Testis (tissue), 5 donors: ENCODE measurements at places on chromosomes 12 and 14.

- H3K4me3 ChIP-seq, result no peak overlapping the region
- H3K4me1 ChIP-seq, result no peaks in the 10 kb centered on the region
- H3K27ac ChIP-seq, result no peak overlapping the region
Observed at GRCh38 chr12:90543841-90544240, 411.1 kb downstream of the CCER1 start.

DNA sequence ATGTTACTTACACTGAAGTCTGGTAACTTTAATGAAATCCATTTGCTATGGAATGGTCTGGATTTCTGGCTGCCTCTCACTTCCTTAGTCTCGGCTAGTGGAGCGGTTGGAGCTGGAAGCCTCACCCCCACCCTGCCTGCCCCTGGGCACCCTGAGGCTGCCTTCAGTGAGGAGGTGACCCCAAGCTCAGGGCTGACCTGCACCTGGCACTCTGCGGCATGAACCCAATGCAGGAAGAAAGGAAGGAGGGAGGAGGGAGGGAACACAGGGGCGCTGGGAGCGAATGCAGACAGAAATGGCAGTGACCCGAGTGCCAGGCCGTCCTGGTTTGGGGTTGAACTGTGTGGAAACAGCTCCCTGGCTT, 353.1 kb downstream of the TMEM121 start:
- H3K4me1 ChIP-seq, result no peaks in the 10 kb centered on the region
- DNase-seq, result no peak
- H3K27me3 ChIP-seq, result no peaks in the 10 kb centered on the region
- no peaks in the 10 kb centered on the region for H3K36me3 ChIP-seq

DNA sequence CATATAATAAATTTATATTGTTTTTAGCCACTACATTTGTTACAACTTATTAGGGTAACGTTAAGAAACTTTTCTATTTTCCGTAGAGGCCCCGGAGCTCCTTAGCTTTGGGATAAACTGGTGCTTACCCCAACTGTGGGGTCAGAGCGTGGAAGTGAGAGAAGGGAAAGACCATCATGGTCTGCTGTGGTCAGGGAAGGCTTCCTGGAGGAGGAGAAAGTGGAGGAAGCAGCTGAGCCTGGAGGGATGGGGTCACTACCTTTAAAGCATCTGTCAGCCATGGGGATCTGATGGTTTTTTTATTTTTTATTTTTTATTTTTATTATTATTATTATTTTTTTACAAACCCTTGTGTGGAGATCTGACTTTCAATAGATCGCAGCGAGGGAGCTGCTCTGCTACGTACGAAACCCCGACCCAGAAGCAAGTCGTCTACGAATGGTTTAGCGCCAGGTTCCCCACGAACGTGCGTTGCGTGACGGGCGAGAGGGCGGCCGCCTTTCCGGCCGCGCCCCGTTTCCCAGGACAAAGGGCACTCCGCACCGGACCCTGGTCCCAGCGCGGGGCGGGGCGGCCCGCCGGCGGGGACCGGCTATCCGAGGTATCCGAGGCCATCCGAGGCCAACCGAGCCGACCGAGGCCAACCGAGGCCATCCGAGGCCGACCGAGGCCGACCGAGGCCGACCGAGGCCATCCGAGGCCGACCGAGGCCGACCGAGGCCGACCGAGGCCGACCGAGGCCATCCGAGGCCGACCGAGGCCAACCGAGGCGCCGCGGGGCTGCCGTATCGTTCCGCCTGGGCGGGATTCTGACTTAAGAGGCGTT, 1101.2 kb upstream of the TMEM132C start:
- no peaks in the 10 kb centered on the region for H3K27me3 ChIP-seq
- H3K4me1 ChIP-seq, result no peaks in the 10 kb centered on the region
- peak overlapping the region; percentile 64 for H3K4me3 ChIP-seq
- H3K27ac ChIP-seq, result peak overlapping the region; percentile 78
- peak; percentile 86 for DNase-seq

DNA sequence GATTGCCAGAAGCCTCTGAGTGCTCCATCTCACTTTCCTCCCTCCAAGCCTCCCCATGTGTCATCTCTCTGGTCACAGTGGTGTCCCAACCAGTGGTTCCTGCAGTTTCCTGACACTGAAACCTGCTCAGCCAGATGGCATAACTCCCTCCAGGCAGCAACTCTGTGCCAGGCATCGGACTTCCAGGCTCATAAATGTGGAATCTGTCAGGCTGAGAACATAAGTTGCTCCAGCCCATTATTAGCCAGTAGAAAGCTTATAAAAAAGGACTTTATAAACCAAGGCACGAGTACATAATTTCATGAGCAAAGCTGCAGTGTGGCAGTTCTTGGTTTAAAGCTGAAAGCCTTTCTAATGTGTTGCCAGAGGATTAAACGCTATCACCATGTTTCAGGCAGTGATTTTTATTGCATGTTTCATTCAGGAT, 194.3 kb downstream of the DACT1 start:
- no peak overlapping the region for H3K27ac ChIP-seq
- DNase-seq, result no peak

- H3K4me1 ChIP-seq, result no peaks in the 10 kb centered on the region
- no peaks in the 10 kb centered on the region for H3K36me3 ChIP-seq
- H3K4me3 ChIP-seq, result no peak overlapping the region
- H3K27ac ChIP-seq, result no peak overlapping the region
- DNase-seq, result no peak
Observed at GRCh38 chr12:128055567-128055966, 211.4 kb upstream of the TMEM132C start.

GRCh38 chr12:57124261-57124877, 3.9 kb upstream of the LRP1 start:
- no peak overlapping the region for H3K27ac ChIP-seq
- H3K4me1 ChIP-seq, result peaks cover 9% of the 10 kb centered on the region
- H3K4me3 ChIP-seq, result no peak overlapping the region
- H3K36me3 ChIP-seq, result no peaks in the 10 kb centered on the region

- no peak overlapping the region for H3K4me3 ChIP-seq
- no peak overlapping the region for H3K27ac ChIP-seq
- DNase-seq, result no peak
- H3K27me3 ChIP-seq, result no peaks in the 10 kb centered on the region
- no peaks in the 10 kb centered on the region for H3K36me3 ChIP-seq
Observed at GRCh38 chr12:2384533-2385351, 332.0 kb downstream of the CACNA1C start.

DNA sequence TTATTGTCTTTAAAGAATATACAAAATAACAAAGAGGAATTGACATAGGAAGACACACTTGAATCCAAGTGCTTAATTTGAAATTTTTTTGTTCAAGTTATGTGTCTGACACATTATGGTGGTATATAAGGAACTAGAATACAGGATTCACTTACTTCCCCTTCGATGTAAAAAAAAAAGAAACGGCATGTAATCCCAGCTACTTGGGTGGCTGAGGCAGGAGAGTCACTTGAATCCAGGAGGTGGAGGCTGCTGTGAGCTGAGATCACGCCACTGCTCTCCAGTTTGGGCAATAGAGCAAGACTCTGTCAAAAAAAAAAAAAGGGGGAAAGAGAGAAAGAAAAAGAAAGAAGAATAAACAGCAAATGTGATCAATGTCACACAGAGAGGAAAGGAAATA, 8.9 kb downstream of the CLEC12A start:
- H3K36me3 ChIP-seq, result no peaks in the 10 kb centered on the region
- H3K4me3 ChIP-seq, result no peak overlapping the region
- no peak for DNase-seq
- H3K4me1 ChIP-seq, result no peaks in the 10 kb centered on the region
- H3K27me3 ChIP-seq, result no peaks in the 10 kb centered on the region

DNA sequence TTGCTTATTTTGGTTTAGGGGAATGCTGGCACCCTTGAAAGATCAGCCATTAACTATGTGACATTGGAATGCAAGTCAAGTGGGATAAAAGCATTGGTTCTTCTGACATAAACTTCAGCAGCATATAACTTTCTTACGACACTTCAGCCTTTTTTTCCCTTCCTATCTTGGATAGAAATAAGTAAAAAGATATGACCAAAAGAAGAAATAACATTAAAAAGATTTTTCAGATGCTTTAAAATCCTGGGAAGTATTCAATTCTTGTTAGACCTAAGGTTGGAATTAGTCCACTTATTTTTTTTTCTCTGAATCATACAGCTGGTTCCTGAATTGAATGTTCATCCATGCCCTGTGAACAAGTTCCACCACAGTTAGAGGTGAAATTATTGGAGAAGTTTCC, 85.6 kb upstream of the TSPAN8 start:
- no peak for DNase-seq
- no peak overlapping the region for H3K27ac ChIP-seq
- H3K36me3 ChIP-seq, result no peaks in the 10 kb centered on the region
- H3K4me1 ChIP-seq, result no peaks in the 10 kb centered on the region
- H3K27me3 ChIP-seq, result no peaks in the 10 kb centered on the region
- H3K4me3 ChIP-seq, result no peak overlapping the region

DNA sequence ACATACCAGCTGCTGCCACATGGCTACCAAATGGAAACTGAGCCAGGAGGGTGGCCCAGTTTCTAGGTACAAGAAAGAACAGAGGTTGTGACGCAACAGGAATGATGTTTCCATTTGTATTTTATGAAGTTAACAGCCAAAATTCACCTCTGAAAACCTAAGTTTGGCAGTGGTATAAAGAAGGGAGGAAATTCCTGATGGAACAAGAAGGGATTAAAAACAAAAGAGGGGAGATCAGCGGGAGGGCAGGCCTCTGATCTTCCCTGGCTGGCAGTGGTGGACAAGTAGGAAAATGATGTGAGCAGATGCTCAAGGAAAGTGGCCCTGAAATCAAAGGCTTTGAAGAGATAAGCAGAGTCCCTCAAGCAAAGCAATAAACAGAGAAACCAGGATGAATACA, 47.3 kb upstream of the BCL2L14 start:
- no peak for DNase-seq
- no peak overlapping the region for H3K27ac ChIP-seq
- H3K36me3 ChIP-seq, result no peaks in the 10 kb centered on the region
- no peaks in the 10 kb centered on the region for H3K4me1 ChIP-seq
- H3K27me3 ChIP-seq, result no peaks in the 10 kb centered on the region
- no peak overlapping the region for H3K4me3 ChIP-seq

DNA sequence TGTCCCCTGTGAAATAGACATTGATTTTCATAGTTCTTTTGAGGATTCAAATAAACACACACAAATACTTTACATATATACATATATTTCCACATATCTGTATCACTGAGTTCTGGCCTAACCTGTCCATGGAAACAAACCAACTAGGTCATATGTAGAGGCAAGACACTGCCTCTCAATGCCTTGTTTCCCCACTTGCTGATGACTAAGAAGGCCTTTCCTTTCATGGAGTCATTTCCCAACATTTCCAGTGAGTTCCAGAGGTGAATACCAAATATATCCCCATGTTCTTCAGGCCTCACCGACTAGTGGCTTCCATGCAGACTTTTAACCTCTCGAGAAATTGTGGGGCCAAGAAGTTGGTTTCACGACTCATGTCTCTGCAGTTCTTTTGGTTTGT, 120.8 kb downstream of the DNAI7 start:
- no peaks in the 10 kb centered on the region for H3K27me3 ChIP-seq
- no peak for DNase-seq
- H3K4me3 ChIP-seq, result no peak overlapping the region
- H3K36me3 ChIP-seq, result no peaks in the 10 kb centered on the region
- no peaks in the 10 kb centered on the region for H3K4me1 ChIP-seq
- no peak overlapping the region for H3K27ac ChIP-seq

- no peaks in the 10 kb centered on the region for H3K27me3 ChIP-seq
- no peaks in the 10 kb centered on the region for H3K36me3 ChIP-seq
- no peak overlapping the region for H3K4me3 ChIP-seq
- H3K27ac ChIP-seq, result no peak overlapping the region
- no peaks in the 10 kb centered on the region for H3K4me1 ChIP-seq
Observed at GRCh38 chr12:24139035-24139434, 189.6 kb upstream of the SOX5 start.

DNA sequence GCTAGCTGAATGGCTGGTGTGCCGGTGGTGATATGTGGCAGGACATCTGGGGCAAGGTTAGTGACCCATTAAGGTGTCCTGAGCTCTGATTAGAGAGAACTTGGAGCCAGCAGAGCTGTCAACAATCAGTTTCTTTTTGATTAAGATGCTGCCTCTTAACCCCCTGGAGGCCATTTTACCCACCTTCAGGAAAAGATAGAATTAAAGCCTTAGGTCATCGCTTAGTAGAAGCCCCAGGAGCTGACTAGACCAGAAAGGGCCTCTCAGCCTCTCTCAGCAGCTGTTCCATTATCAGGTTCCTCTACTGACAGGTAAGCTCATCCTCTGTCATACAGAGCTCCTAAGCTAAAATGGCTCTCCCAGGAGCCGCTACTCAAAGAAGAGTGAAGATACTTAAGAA, 339.0 kb downstream of the FUT8 start:
- H3K4me3 ChIP-seq, result no peak overlapping the region
- no peaks in the 10 kb centered on the region for H3K4me1 ChIP-seq
- H3K27ac ChIP-seq, result no peak overlapping the region
- H3K27me3 ChIP-seq, result no peaks in the 10 kb centered on the region
- no peaks in the 10 kb centered on the region for H3K36me3 ChIP-seq

DNA sequence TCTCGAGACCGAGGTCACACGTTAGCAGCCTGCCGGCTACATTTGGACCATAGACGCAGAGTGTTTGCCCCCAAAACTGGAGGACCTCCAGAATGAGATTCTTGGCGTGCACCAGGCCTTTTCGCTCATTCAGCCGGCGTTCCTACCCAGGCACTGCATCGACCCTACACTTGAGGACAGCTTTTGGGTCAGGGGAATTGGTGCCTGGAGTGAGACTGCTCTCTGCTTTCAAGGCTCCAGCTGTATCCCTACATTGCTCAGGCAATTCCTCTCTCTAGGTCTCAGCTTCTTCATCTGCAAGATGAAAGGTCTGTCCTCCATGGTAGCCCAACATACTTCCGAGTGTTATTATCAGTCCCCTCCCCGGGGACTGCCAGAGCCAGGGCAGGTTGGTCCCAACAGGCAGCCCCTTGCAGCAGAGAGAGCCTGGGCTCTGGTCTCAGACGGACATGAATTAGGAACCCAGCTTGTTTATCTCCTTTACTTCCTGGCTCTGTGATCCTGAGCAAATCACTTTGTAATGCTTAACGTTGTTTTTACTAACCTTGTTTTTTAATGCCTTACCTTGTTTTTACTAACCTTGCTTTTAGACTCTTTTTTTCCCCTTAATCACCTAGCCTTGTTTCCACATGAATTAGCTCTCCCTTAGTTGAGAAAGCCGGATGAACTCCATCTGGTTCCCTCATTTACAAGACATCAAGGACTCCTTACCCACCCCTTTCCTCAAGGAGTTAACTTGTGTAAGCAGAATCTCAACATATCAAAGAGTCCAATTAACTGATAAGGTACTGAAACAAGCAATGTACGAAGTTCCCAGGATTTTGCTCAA, 892 bp downstream of the TCHP start:
- DNase-seq, result no peak
- peaks cover 19% of the 10 kb centered on the region for H3K4me1 ChIP-seq
- H3K4me3 ChIP-seq, result peak overlapping the region; percentile 95
- no peaks in the 10 kb centered on the region for H3K27me3 ChIP-seq
- peak overlapping the region; percentile 77 for H3K27ac ChIP-seq

DNA sequence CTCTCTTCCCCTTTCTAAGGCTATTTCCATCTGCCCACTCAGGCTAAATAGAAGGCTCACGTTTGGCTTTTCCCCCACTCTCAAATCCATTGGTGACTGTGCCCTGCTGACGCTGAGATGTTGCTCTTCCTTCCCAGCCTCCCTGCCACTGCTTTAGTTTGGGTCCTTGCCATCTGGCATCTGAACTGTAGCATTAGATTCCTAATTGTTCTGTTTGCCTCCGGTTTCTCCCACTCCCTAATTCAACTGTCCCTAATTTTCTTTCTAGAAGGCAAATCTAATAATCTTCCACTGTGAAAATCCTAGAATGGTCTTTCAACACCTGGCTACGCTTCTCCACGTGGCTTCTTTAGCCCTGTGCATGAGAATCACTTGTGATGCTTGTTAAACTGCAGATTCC, 37.6 kb upstream of the SMOC1 start:
- H3K4me1 ChIP-seq, result peaks cover 3% of the 10 kb centered on the region
- DNase-seq, result no peak
- H3K4me3 ChIP-seq, result no peak overlapping the region
- no peak overlapping the region for H3K27ac ChIP-seq
- H3K36me3 ChIP-seq, result no peaks in the 10 kb centered on the region
- no peaks in the 10 kb centered on the region for H3K27me3 ChIP-seq
